ENCODE measurements at places on chromosomes 3 and 15. TPM values are rescaled to one million over a fixed set of nuclear protein-coding genes. Genes with fewer than 3 reads are reported as not detected.

The SAMD7 gene
- not detected for polyA plus RNA-seq

The ALG1L2 gene
- polyA plus RNA-seq: 2.4 TPM

The CCR1 gene
- 4.9 TPM for polyA plus RNA-seq

The RETNLB gene
- polyA plus RNA-seq: not detected

The MEX3B gene
- 9.4 TPM for polyA plus RNA-seq

The SLC38A3 gene
- 10.0 TPM for polyA plus RNA-seq

Data from right lung (tissue), 10 donors.